HTR-8/SVneo (cell line): ENCODE measurements at places on chromosomes 16 and 17.

DNA sequence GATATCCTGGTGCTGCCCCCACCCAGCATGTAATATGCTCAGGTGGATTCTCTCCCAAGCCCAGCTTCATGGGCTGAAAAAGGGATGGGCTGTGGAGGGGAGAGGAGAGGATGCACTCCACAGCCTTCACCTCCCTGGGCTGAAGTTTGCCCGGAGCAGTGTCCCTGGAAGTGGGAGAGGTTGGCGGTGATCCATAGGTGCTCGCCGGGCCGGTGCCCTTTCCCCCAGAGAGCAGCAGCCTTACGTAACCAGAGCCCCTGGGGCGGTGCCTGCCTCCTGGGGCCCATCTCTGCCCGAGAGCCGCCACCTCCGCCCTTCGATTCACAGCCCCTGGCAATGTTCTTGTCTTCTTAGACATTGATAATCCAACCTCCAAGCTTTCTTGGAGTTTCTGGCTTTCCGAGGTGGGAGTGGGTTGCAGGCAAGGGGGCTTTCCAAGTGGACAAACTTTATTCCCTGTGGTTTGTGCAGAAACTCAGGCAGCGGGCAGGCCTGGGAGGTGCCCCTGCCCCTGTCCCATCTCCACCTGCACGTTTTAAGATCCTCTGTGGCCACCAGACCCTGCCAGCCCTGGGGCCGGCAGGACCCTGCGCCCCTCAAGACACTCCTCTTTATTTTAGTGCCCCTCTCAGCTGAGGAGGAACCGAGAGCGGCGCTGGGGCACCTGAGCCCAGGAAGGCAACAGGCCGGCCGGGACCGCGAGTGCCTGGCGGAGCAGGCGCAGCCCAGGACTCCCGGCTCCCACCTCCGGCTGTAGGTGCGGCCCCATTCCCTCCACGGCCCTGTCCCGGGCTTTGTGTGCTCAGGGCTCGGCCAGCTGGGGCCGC is 3.1 kb upstream of the WDR90 start:
- DNase-seq, result no peak

DNA sequence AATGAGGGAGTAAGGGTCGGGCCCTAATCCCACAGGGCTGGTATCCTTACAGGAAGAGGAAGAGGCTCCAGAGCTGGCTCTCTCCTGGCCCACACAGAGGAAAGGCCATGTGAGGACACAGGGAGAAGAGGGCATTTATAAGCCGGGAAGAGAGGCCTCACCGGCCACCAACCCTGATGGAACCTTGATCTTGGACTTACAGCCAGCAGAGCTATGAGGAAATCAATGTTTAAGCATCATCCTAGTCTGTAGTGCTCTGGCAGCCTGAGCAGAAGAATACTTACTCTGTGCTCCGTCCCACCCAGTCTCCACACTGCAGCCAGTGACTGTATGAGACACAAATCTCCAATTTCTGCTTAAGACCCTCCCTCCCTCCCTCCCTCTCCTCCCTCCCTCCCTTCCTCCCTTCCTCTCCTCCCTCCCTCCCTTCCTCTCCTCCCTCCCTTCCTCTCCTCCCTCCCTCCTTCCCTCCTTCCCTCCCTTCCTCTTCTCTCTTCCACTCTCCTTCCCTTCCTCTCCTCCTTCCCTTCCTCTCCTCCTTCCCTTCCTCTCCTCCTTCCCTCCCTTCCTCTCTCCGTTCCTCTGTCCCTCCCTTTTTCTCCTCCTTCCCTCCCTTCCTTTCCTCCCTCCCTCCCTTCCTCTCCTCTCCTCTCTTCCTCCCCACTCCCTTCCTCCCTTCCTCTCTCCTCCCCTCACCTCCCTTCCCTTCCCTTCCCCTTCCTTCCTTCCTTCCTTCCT is 8.9 kb upstream of the TMEM220 start:
- DNase-seq, result no peak

- DNase-seq, result no peak
These were observed 36.6 kb downstream of the C16orf78 start for GRCh38 chr16:49410226-49410625.

DNA sequence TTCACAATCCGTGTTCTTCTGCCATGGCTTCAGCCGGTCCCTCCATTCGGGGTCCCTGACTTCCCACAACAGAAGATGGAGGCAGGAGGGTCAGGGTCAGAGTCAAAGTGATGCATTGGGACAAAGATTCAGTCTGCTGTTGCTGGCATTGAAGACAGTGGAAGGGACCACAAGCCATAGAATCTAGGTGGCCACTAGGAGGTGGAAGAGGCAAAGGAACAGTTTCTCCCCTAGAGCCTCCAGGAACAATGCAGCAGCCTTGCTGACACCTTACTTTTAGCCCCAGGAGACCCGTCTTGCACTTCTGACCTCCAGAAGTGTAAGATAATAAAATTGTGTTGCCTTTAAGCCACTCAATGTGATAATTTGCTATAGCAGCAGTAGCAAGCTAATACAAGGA is 55.9 kb downstream of the MFSD11 start:
- peak; percentile 51 for DNase-seq

DNA sequence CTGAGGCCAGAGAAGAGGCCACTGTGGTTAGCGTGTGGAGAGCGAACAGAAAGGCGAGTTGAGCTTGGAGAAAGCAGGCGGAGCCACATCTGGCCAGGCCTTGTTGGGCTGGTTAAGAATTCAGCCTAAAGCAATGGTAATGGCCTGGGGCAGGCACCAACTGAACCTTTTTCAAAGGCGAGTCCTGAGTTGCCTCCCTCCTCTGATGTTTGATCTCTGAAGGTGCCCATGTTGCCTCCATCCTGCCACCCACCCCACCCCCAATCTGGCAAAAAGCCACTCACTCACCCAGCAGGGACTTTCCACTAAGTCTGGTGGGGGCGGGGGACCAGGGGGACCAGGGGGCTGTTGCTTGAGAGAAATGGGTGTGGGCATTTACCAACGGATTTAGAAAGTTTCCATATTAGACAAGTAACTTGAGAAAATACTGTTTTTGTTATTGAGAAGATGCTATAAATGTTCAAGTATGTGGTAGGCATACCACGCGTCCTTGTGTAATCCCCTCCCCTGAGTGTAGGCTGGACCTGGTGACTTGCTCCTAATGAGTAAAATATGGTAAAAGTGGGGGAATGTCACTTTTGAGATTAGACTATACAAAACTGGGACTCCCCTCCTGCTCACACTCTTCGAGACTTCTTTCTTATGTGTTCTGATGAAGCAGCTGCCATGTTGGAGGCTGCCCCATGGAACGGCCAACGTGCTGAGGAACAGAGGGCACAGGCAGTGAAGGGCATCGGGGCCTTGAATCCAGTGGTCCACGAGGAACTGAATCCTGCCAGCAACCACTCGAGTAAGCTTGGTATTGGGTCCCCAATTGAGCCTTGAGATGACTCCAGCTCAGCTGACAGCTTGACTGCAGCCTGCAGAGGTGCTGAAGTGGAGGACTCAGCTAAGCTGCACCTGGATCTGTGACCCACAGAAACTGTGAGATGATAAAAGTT is 29.9 kb upstream of the TNS4 start:
- DNase-seq, result no peak

DNA sequence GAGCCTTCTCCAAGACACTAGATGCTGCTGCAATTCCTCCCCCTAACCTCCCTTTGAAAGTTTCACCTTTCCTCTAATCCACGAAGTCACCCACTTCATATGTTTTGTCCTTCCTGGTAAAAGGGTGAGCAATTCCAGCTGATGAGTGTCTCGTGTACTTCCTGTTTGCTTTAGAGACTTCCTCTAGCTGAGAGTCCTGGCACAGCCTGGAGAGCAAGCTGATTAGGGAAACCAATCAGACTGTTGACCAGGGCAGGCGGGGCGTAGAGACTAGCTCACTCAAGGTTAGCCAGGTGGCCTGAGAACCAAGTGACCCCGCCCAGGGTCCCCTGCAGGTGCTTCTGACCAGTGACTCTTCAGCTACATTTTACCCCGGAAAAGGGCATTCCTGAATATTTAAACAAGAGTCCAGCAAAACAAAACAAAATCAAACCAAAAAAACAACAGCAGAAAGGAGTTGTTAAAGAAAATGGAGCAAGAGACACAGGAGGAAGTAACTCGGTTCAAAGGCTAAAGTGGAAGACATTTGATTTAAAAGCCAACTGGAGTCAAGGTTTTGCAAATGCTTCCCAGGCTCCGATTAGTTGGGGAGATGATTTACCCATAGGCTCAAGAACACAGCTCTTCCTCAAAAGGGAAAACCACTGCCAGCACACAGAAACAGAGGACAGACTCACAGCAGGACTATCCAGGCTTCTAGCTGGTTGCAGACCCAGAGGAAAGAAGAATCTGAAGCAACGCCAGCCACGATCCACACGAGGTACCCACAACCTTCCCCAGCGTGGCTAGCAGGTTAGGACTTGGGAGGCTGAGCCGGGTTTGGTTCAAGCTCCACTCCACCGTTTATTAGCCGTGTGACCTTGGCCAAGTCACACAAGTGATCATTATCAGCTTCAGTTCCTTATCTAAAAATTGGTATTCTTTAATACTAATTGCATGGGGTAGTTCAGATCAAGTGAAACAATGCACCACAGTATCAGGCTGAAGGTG is 13.4 kb downstream of the HSPB9 start:
- peak; percentile 52 for DNase-seq

- no peak for DNase-seq
These were observed 30.2 kb upstream of the EMP2 start for GRCh38 chr16:10610499-10611184.

- DNase-seq, result peak; percentile 70
These were observed 10.0 kb upstream of the MPRIP start for GRCh38 chr17:17032131-17032692.
